A375 (cell line): ENCODE measurements at places on chromosomes 12 and 14. TPM values are rescaled to one million over a fixed set of nuclear protein-coding genes. Genes with fewer than 3 reads are reported as not detected.

ATG14 gene
- 6.3 and 7.9 TPM in 2 replicates for total RNA-seq

TMEM63C gene
- 0.21 and 0.30 TPM in 2 replicates for total RNA-seq

AREL1 gene
- total RNA-seq: 15.5 and 17.1 TPM in 2 replicates

GPX2 gene
- total RNA-seq: not detected in 2 replicates

CARMIL3 gene
- total RNA-seq: 0.34 and 0.41 TPM in 2 replicates

ARHGEF40 gene
- 25.5 and 27.5 TPM in 2 replicates for total RNA-seq

EML5 gene
- 2.8 and 3.6 TPM in 2 replicates for total RNA-seq

ITPR2 gene
- total RNA-seq: 10.0 and 15.0 TPM in 2 replicates

GPR65 gene
- 0.03 TPM in 1 of 2 replicates, not detected in the other for total RNA-seq

IKZF4 gene
- total RNA-seq: 1.7 and 1.8 TPM in 2 replicates

CLEC6A gene
- total RNA-seq: not detected in 2 replicates

SMCO2 gene
- 0.45 TPM in 1 of 2 replicates, not detected in the other for total RNA-seq

CNOT2 gene
- total RNA-seq: 97.2 and 105 TPM in 2 replicates

PTPN6 gene
- 0.88 and 2.8 TPM in 2 replicates for total RNA-seq

CCDC197 gene
- not detected in 2 replicates for total RNA-seq
